Suppressor macrophage treated with lipopolysaccharide for 4 hours (primary cell): ENCODE measurements at places on chromosomes 1 and 21.

DNA sequence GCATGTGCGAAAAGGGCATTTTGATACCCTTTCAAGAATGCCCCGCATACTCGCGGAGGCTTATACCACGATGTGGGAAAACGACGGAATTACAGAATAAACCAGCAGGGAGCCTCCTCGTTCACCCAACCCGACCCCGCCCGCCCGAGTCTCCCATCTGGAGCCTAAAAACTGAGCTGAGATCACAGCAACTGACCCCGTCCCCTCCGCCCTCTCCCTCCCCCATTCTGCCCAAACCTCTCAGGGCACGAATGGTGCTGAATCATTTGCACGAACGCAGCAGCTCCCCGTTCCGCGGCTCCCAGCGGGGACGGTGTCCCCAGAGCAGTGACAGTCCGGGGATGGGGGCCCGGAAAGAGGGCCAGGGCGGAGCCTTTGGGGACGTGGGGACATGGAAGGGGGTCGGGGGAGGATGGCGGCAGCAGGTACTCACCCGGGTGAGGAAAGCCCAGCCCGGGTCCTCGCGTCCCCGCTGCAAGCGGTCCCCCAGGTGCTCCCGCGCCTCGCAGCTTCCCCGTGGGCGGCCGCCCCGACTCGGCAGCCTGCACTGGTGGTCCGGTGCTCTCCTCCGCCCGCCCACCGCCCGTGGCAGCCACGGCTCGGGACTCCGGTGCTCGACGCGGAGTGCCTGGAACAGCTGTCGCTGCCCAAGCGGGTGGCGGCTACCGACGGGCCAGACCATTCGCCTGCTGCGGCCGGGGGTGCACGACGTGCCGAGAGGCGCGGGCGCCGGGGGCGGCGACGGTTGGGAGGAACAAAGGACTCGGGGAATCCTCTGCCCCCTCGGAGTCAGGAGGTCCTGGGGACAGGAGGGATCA lies at the start of gene TTLL7:
TTLL7 (minus strand) TSS at position 635 of the 818 bp plus-strand sequence. CDS start 46,921 bp downstream, outside the sequence.
- DNase-seq, result peak; percentile 74

DNA sequence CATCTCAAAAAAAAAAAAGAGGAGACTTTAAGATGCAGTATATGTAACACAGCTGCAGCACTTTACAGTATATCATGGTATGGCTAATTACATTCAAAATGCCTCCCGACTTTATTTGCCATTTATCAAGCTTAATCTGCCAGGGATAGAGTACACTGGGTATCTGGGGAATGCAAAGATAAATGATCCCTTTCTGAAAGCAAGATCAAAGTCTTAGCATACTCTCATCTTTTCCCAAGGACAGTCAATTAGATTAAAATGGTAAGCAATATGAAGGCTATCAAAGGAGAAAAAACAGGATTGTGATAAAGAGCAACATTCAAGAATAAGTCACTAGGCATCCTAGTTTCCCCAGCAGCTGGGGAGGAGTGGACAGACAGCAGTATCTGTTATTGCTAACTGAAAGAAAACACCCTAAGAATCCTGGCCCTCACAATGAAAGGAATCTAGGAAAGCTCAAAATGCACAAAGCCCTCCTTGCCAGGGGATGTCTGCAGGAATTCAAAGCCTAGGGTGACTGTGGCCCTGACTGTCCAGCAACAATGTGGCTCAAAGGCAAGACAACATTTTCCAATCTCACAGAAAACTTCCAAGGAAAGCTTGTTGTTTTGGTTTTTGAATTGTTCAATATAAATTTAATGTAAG lies 56.7 kb upstream of the RAP1GAP start:
- DNase-seq, result no peak

DNA sequence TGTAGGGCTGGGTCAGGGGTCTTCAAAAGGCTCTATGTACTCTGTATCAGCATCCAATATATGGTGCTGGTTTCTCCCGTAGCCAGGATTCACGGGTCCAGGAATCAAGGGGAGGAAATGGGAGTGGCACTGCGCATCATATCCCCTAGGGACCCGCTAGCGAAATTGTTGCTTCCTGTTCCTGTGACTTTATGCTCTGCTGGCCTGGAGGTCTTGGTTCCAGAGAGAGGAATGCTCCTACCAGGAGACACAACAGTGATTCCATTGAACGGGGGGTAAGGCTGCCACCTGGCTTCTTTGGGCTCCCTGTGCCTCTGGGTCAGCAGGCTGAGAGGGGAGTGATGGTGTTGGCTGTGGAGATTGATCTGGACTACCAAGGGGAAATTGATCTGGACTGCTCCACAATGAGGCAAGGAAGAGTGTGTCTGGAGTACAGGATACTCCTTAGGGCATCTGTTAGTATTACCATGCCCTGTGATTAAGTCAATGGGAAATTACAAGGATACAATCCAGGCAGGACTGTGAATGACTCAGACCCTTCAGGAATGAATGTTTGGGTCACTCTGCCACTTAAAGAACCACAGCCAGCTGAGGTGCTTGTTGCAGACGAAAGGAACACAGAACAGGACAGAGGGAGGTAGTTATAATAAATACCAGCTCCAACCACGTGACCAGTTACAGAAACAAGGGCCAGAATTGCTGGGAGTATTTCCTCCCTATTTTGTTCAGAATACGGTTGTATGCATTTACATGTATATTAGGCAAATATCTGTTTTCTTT lies 10.2 kb downstream of the SPSB1 start:
- DNase-seq, result no peak

- peak; percentile 47 for DNase-seq
Measured at GRCh38 chr1:1004780-1005697, 5.1 kb upstream of the HES4 start.

GRCh38 chr1:173126421-173126820 lies 75.7 kb upstream of the TNFSF18 start:
- DNase-seq, result no peak
